NCI-H2029 (cell line): ENCODE measurements at places on chromosomes 16 and 17.

- DNase-seq = no peak
Observed at GRCh38 chr16:84324434-84325262, 30.0 kb downstream of the WFDC1 start.

DNA sequence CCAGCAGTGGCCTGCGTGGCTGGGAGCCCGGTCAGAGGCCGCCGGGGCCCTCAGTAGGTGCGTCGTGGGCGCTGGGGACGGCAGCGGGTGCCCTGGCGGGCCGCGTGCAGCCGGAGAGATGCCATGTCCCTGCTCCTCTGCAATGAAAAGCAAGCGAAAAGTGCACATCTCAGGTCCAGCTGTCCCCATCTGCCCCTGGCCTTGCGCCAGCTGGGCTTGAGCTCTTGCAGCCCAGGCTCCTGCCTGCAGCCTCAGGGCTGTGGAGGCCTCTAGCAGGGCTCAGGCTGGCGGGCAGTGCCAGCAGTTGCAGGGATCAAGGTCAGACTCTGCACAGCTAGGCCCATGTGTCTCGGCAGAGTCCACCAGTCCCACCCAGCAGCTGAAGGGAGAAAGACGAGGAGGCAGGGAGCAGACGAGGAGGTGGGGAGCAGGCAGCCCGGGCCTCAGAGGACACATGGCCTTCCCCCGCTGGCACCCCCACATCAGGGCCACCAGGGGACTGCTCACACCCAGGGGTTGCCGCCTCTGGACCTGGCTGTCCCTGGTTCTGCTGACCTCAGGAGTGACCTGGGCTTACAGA lies 11.2 kb downstream of the SLC16A3 start:
- DNase-seq = no peak

DNA sequence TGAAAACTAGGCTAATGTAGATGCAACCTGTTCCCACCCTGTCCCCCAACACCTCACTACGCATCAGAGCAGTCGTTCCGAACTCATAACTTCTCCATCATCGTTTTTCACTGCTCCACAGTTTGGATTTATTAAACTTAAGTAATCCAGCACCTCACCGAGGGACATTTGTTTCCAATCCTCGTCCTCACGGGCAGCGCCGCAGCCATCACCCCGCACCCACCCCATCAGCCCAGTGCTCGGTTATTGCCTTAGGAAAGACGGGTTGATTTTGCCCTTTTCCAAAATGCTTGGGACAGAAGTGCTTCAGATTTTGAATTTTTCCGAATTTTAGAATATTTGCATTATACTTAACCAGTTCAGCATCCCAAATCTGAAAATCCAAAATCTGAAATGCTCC lies 71.0 kb upstream of the DOC2B start:
- DNase-seq = no peak

GRCh38 chr17:14699574-14700185 lies 398.8 kb downstream of the HS3ST3B1 start:
- no peak for DNase-seq

GRCh38 chr17:56292010-56292409 lies 138.7 kb downstream of the ANKFN1 start:
- no peak for DNase-seq

GRCh38 chr17:15273141-15273793 lies 8.1 kb upstream of the PMP22 start:
- no peak for DNase-seq

- DNase-seq = no peak
Observed at GRCh38 chr16:66903544-66904427, 14.9 kb downstream of the CDH16 start.

DNA sequence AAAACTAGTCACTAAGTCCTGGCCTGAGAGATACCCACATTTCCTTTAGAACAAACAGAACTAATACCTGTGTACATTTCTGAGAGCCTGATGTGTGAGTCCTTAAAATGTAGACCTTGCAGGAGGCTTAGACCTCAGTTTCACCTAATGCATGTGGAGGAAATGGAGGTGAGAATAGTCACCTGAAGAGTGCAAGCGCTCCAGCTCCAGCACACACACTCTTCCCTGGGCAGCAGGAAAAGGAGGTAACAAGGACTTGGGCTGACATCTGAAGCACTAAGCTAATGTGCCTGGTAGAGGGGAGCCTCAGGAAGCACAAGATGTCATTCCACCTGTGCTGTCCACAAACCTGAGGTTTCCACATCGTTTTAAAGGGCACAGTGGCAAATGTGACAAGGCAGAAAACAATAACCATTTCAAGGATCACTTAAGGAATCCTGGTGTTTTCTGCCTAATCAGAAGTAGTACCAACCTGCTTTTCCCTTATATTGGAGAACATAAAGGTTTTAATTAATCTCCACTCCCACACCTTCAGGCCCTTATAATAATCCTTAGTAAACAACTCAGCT lies 17.2 kb upstream of the RSL1D1 start:
- DNase-seq = no peak

DNA sequence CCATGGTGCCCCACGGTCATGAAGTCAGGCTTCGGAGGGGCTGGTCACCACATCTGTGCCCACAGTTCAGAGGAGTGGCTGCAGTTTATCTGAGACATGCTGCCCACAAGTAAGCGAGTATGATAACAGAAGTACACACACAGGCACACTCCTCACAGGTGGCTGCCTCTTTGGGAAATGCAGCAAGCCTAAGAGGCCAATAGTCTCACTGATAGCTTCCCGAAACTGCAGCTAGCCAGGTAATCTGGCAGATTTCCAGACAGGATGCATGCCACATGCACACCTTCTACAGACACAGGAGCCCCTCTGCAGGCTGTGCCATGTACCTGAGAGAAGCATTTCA lies 12.6 kb upstream of the GFOD2 start:
- peak; percentile 34 for DNase-seq

- no peak for DNase-seq
Observed at GRCh38 chr17:48006936-48007709, 30.5 kb downstream of the COPZ2 start.

- DNase-seq = no peak
Observed at GRCh38 chr17:77479372-77480198, 338.8 kb downstream of the SEC14L1 start.

DNA sequence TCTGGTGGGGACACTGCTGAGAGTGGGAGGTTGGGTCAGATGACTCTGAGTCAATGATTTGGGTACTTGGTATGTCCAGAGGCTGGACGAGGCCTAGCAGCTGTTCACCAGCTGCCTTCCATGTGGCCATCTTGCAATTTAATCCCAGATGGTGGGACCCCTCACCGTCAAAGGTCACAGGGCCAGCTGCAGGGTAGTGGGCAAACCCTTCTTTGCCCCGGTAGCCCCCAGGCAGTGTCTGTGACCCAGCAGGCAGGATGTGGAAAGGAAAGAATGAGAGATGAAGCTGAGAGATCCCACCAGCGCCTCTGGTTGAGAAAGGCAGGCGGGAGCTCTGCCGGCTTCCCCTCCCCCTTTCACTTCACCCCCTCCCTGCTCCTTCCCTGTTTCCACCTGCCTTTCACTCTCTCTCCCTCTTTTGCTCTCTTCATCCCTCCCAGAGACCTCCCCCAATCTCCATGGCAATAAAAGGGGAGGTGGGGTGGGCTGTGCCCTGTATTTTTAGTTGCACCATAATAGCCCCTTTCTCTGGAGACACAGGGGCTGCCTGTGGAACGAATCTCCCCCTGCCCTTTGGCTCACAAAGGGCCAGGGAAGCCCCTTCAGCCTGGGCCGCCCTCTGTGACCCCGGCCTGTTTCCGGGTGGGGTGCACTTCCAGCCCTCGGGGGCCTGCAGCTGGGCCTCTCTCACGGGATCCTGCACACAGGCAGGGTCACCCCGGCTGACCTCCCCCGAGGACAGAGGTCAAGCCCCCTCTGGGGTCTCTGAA lies 20.2 kb downstream of the CDK5RAP3 start:
- no peak for DNase-seq

DNA sequence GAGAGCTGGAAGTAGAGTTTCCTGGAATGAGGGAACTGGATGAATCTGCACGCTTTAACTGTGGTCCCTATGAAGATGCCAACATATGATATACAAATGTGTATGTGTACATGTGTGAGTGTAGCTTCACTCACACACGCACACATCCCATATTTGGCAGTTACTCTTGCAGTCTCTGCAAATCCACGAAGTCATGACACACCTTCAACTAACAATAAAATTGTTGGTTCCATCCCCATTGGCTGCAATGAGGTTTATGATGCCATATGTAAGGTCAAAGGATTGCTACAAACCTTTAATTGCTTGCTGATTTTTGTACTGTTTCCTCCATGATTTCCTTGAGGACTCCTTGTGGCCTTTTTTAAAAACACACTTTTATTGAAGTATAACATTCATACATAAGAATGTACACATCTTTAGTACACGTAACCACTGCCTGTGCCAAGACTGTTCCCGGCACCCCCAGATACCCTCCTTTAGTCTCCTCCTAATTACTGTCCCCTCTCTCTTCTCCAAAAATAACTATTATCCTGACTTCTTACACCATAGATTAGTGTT lies 22.0 kb downstream of the MYO1D start:
- DNase-seq = no peak

DNA sequence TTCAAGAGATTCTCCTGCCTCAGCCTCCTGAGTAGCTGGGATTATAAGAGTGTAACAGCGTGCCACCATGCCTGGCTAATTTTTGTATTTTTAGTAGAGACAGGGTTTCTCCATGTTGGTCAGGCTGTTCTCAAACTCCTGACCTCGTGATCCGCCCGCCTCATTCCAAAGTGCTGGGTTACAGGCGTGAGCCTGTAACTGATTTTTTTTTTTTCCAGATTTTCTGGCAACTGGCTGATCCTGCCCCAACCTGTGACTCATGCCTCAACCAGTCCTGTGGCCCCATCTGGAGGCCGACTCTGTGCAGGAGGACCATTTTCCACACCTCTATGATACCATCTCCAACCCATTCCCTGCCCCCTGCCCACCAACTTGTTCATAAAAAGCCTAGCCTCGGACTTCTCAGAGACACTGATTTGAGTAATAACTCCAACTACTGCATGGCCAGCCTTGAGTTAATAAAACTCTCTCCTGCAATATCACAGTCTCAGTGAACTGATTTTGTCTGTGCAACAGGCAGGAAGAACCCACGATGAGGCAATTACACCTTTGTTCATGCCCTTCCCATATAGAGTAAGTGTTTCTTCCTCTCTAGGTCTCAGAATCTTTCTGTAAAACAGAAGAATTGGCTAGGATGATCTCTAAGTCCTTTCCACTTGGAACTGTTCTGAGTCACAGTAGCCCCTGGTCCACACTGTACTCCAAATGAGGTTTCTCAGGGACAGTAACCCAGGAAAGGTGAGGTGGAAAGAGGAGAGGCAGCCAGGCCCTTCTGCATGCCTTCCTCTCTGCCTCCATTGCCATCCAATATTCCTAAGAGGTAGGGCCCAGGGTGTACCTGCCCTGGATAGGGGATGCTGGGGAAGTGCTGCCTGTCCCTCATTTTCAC lies 8.8 kb upstream of the CNOT1 start:
- DNase-seq = no peak

- no peak for DNase-seq
Observed at GRCh38 chr16:13896543-13897182, 23.3 kb upstream of the ERCC4 start.

DNA sequence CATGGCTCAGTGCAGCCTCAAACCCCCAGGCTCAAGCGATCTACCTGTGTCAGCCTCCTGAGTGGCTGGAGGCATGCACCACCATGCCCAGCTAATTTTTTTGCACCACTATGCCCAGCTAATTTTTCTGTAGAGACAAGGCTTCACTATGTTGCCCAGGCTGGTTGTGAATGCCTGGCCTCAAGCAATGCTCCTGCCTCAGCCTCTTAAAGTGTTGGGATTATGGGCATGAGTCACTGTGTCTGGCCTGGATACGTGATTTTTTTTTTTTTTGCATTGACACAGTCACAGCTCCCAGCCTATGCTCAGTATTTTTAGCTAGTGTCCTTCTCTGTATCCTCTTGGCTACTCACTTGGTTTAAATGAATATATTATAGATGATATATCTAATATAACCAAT lies 377.0 kb upstream of the TNRC6C start:
- DNase-seq = no peak

DNA sequence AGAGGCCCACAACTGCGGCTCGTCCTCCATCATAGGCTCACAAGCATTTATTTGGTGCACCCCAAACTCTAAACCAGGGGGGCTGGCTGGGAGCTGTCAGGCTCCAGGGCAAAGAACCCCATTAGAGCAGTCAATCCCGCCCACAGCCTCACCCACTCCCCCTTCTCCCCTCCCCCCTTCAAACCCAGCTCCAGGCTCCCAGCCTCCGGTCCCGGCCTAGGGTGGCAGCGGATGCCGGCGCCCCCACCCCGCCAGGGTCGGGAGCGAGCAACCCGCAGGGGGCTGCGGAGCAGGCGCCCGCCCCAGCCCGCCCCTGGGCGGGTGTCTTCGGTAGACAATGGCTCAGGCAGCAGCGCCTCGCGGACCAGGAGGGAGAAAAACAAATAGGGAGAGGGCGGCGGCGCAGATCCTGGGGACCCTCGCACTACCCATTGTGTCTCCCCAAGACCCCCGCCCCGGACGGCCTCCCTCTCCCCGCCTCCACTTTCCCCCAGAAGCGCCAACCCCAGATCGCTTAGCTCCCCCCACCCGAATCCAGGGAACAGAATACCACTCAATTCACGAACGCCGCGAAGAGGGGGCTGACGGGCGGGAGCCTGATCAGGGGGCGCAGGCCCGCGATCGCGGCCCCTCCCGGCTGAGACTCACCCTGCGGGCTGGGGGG lies 572 bp downstream of the FAM171A2 start:
- DNase-seq = no peak

DNA sequence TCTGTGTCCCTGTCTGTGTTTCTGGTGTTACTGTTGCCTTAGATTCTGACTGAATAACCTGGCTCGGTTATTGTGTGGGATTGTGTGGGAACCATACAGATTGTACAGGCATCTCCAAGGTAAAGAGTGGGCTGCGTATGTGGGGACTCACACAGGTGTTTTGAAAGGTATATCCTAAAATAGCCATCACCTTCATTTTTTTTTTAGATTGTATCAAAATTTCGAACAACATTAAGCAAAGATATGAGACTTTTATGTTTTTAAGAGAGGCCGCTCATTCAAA lies 53.5 kb downstream of the ATP2C2 start:
- DNase-seq = no peak

DNA sequence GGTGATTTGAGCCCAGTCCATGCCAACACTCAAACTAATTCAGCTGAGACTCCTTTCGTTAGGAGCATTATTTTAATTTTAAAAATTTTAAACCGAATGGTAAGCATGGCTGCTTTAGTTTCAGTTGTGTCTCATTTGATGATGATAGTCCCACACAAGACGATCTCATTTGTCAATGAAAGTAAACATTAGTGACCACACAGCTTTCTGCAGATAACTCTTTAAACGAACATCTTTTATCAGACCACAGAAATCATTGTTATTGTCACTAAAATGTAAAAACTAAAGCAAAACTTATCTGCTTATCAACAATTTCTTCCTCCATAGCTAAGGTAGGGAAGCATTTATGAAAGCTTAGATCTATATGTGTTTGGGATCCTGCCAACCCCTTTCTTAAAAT lies 382.2 kb downstream of the ZFHX3 start:
- DNase-seq = no peak

DNA sequence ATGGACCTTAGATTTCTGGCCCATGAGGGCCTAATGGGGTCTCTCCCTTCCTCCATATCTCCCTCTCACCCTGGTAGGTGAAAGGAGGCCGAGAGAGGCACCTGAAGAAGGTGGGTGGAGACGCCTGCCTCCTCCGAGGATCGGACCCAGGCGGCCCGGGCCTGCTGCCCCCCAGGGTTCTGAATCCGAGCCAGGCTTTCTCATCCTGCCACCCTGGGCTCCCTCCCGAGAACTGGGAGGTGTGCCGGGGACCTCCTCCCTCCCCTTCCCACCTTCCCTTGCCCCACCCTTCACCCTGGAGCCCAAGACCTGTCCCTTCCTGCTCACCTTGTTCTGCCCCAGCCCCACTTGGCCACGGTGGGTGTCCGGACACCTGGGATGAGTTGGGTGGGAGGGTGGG lies 5.0 kb downstream of the FBXL19 start:
- no peak for DNase-seq

- peak; percentile 3 for DNase-seq
Observed at GRCh38 chr16:78638371-78638770, 538.9 kb downstream of the WWOX start.
